ENCODE measurements at places on chromosomes 2 and 18.

- DNase-seq = no peak
Measured at GRCh38 chr2:210399440-210400041, 77.0 kb downstream of the LANCL1 start.

DNA sequence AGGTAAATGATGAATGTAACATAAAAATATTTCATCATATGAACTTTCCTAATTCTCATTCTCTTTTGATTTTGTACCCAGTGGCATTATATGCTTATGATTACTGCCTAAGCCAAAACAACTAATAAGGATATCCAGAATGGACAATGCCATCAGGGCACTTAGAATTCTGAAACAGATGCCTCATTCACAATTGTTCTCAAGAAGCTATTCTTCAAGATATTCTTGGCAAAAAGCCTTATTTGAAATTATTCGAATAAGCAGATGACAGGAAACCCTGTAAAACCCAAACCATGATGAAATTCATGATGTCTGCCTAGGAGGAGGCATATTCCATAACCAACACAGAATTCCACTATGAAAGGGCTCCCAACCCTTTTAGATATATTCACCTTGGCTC, 353.2 kb upstream of the TRIB2 start:
- DNase-seq = no peak

DNA sequence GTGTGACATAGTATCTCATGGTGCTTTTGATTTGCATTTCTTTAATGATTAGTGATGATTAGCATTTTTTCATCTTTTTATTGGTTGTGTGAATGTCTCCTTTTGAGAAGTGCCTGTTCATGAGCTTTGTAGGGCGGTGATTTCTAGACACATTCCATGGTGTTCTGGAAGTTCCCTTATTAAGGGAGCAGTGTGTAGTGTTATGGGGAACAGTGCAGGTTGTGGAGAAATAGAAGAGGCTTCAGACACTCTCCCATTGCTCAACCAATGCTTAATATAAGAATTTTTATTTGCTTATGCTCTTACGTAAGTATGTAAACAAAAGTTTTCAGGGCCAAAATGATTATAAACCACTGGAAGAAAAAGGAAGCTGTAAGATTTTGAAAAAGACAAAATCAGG, 34.7 kb downstream of the MMADHC start:
- no peak for DNase-seq

DNA sequence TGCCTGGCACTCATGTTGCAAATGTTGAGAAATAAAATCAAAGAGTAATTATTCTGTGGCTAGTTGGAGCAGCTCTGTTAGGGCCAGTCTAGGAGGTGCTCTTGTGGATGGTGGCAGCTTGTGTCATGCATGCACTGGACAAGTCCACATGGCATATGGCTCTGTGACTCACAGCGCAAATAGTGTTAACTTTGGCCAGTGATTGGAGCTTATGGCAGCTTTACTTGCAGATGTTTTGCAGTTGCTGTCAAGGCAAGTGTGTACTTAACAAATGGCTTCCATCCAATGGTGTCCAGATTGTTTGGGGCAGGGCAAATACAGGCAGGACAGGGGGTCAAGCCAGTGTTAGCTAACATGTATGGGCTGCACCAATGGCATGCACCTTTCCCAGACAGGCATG, 26.1 kb upstream of the TMX3 start:
- no peak for DNase-seq

DNA sequence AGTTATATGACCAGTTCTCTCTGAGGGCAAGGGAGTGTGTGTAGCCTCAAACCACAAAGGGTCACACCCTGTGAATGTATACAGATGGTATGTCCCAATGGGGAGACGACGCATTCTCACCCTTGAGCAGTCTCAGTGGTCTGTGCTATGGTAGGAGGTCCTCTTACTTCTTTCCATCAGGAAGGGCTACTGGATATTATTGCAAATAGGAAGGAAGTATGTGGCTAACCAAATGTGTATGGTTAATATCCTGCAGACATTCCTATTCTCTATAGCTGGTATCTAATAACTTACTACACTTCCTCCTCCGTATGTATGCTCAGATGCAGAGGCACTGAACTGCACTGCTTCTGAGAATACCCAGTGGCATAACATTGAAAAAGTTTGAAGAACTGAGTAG, 306.7 kb upstream of the CCDC68 start:
- no peak for DNase-seq

GRCh38 chr2:191691016-191691735, 13.2 kb downstream of the NABP1 start:
- DNase-seq = peak; percentile 67

GRCh38 chr2:181066333-181066732, 85.9 kb downstream of the UBE2E3 start:
- DNase-seq = no peak

- DNase-seq = no peak
Measured at GRCh38 chr2:42450136-42450535, 43.6 kb downstream of the KCNG3 start.

GRCh38 chr2:134337631-134338030, 83.8 kb downstream of the MGAT5 start:
- no peak for DNase-seq

- no peak for DNase-seq
Measured at GRCh38 chr18:41096504-41096903, 858.5 kb upstream of the PIK3C3 start.

DNA sequence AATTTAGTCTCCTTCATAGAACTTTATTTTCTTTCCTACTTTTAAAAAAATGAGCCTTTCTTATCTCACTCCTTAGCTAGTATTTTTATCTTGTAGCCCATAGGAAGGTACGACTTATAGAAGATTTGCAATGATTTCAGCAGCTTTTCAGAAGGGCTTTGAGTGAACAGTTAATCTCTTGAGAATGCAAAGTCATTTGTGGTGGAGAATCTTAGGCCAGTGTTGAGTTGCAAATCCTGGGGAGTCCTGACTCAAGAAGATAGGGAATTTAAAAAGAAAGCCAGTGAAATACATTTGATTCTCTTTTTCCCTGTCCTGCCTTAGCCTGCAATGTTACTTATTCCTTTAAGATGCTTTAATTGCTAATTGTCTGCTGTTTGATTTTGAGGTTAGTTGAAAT, 33.6 kb downstream of the LYPD6 start:
- no peak for DNase-seq

- DNase-seq = no peak
Measured at GRCh38 chr2:127935337-127935736, 49.6 kb upstream of the AMMECR1L start.

DNA sequence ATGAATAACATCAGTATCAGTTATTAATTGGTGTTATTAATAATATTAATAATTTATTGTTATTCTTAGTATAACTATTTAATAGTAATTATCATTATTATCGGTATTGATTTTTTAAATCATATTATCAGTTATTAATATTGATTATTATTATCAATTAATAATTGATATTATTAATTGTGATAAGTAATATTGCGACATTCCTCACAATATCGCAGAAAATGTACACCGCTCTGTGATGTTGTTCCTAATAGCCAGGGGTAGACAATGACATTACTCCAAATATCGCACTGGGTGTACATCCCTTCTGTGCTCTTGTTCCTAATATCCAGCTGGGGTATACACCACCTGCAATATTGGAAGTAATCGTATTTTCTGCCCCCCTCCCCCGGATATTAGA, 23.3 kb upstream of the NAGK start:
- DNase-seq = no peak

DNA sequence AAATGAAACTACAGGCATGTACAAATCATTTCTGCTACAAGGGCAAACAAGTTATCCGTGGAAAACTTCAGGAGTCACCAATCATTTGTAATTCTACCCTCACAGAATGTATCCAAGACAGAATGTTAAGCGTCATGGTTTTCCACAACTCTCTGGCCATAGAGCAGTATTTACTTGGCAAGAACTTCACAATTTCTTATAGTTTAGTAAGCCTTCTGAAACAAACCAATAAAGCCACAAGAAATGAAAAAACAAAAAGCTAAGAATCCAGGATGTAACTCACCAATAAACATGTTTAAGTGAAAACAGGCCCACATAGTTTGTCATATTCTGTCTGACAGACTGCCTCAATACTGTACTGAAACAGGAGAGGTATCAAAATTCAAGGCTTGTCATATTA, 70.3 kb downstream of the LNPK start:
- no peak for DNase-seq

GRCh38 chr2:157269922-157270321, 12.4 kb downstream of the GALNT5 start:
- no peak for DNase-seq

- no peak for DNase-seq
Measured at GRCh38 chr18:11577271-11578112, 31.9 kb upstream of the SLC35G4 start.

DNA sequence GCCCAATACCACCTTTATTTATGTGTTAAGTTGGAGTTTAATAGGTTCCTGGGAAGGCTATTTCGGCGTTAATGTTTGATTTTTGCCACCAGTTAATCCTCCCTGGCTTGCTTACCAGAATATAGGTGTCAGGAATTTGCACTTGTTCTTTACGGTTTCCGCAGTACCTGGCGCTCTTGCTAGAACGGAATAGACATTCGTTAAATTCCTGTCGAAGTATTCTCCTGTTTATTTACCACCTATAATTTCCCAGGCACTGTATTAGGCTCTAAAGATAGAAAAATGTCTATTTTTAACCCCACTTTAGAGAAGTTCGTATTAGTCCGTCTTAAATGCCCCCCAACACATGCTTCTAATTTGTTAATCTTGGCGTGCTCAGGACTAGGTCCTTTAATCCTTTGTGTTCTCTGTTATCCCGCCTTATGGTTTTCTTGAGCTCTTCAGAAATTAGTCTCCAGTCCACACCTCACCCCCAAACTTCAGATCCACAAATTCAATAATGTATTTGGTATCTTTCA, 575 bp downstream of the CCDC150 start:
- DNase-seq = no peak

DNA sequence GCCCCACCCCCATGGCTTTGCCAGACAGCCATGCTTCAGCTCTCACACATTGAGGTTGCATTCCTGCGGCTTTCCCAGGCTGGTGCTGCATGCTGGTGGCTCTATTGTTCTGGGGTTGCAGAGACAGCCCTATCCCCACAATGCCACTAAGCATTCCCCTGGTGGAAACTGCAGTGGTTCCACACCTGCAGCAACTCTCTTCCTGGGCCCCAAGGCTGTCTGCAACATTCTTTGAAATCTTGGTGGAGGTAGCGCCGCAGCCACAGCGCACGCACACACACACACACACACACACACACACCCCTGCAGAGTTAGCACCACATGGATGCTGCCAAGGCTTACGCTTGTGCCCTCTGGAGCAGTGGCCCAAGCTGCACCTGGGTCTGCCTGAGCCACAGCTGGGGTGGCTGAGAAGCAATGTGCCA, 21.4 kb downstream of the SFXN5 start:
- no peak for DNase-seq

GRCh38 chr2:66434679-66435548, at the start of gene MEIS1:
Gene MEIS1, plus strand, starts transcription at chr2:66435125. Its CDS starts 732 bp downstream, at chr2:66435857.
- DNase-seq = peak; percentile 76

DNA sequence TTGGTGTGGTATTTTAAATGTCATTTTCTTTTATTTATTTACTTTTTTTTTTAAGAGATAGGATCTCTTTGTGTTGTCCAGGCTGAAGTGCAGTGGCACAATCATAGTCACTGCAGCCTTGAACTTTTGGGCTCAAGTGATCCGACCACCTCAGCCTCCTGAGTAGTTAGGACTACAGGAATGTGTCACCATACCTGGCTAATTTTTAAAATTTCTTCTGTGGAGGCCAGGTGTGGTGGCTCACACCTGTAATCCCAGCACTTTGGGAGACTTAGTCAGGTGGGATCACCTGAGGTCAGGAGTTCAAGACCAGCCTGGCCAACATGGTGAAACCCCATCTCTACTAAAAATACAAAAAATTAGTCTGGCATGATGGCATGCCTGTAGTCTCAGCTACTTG, 33.5 kb upstream of the ZNF512 start:
- DNase-seq = no peak

DNA sequence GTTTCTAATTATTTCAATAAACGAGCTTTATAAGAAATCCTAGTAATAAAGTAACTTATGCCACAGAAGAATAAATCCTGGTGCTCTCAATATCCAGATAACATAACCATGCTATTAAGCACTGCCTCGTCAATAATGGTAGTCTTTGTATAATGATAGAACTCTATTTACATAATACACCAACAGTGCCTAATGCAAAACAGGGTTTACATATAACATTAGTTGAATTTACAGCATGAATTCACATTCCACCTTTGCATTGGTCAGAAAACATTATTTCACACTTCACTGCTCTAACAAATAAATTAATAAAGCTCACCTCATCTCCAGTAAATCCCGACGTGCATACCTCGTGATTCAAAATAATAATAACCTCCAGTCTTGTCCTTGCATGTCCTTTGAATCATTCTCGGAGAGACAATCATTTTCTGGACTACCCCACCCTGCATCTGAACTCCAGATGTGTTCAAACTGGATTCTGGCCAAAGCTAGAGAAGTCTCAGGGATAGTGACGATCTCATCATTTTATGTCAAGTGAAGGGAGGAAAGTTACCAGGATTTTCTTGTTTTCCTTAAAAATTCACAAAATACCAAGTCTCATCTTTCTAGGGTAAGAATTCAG, 189.2 kb downstream of the NCKAP5 start:
- no peak for DNase-seq

GRCh38 chr2:196586511-196586991, 53.0 kb upstream of the CCDC150 start:
- DNase-seq = no peak

- DNase-seq = no peak
Measured at GRCh38 chr18:49476664-49477411, 10.2 kb downstream of the C18orf32 start.

DNA sequence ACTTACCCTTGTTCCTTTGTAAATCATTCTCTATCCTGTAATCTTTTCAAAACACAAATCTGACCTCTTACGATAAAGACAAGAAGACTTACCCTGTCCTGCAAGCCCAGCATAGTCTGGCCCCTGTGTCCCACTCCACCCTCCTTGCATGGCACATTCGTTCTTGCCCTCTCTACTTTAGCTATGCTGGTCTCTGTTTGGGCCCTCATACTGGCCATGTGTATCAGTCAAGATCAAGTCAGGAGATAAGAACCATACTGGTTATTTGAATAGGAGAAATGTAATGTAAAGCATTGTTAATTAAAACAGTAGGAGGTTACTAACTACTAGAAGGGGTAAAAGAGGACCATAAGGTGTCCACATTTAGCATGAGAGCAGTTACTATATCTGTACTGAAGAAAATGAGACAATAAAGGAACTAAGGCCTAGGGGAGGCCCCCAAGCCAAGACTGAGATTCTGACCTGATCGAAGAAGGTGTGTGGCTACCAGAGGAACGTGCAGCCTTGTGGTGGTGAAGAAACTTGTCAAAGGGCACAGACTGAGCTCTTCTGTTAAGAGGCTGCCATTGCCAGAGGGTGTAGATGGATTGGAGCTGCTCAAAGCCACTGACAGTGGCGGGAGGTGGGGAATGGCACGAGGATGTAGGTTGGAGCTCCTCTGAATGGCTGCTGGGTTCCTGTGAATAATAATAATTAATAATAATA, 80.8 kb downstream of the KCTD18 start:
- DNase-seq = no peak

Data from HEK293T (cell line).